ENCODE measurements at places on chromosomes 4 and X.

DNA sequence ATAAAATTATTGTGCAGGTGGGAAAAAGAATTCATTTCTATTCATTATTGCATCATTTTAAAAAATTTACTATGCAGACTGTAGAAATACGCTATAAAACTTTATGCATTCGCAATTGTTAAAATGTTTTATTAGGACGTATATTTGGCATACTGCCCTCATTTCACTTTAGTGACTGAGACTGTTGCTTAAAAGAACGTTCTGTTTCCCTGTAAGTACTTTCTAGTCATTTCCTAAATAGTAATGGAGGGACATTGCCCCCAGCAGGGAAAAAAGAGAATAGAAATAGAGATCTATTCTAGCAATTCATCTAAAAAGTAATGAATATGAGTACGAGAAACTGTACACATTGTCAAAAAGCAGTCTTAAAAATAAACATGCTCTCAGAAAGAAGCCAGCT lies 1295.8 kb upstream of the TENM3 start:
- no peak overlapping the region for H3K27ac ChIP-seq
- no peaks in the 10 kb centered on the region for H3K4me1 ChIP-seq
- no peaks in the 10 kb centered on the region for H3K27me3 ChIP-seq
- H3K4me3 ChIP-seq = no peak overlapping the region

DNA sequence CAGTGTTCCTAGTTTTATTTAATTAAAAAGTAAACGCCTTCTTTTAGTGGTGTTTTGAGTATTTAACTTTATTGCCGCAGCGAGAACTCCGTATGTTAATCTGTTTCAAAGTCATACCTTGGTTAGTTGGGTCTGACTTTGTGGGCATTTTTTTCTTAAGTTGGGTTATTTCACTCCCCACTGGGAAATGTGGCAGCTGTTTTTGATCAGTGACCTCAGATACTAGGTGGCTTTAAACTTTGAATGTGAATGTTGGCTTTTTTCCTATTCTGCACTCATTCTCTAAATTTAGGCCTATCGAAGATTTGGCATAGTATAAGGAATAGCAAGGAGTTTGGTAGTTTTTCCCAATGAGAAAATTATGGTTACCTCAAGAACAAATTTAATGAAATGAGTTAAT lies 85.9 kb downstream of the FIP1L1 start:
- DNase-seq = no peak
- H3K4me3 ChIP-seq = no peak overlapping the region
- H3K27me3 ChIP-seq = no peaks in the 10 kb centered on the region
- H3K36me3 ChIP-seq = peaks cover 32% of the 10 kb centered on the region

GRCh38 chr4:65023883-65024670 lies 614.8 kb upstream of the TECRL start:
- H3K27me3 ChIP-seq = no peaks in the 10 kb centered on the region
- no peak overlapping the region for H3K27ac ChIP-seq
- no peak overlapping the region for H3K4me3 ChIP-seq

DNA sequence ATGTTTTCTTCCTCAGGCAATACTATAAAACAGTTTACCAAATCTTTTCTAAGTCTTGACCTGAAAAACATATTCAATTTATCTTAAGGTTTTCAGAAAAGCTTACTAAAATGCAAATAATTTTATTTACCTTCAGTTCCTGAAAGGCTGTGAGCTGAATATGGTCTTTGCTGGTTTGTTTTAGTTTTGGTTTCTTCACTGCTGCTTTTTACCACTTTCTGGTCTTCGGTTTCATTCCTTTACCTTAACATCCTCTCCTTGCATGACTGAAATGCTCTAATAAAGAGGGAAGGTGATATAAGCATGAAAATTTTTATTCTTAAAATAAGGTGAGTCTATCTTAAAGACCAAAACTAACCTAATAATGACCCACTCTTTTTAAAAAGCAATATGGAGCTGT lies 97.1 kb upstream of the NRK start:
- H3K27me3 ChIP-seq = no peaks in the 10 kb centered on the region
- no peak overlapping the region for H3K4me3 ChIP-seq
- no peaks in the 10 kb centered on the region for H3K36me3 ChIP-seq
- no peaks in the 10 kb centered on the region for H3K4me1 ChIP-seq
- no peak overlapping the region for H3K27ac ChIP-seq

Data from activated CD4-positive, alpha-beta T cell treated with anti-CD3 and anti-CD28 coated beads, Interleukin-2, amount 10 ng/mL, durations not matched to agents 7 days and 5 days (primary cell).